ENCODE measurements at places on chromosomes 6 and 20. TPM values are rescaled to one million over a fixed set of nuclear protein-coding genes. Genes with fewer than 3 reads are reported as not detected.

The APOM gene
- total RNA-seq: 2.4 TPM

- DNase-seq: no peak
These were observed 22.5 kb downstream of the SULF2 start for GRCh38 chr20:47762699-47763268.

DNA sequence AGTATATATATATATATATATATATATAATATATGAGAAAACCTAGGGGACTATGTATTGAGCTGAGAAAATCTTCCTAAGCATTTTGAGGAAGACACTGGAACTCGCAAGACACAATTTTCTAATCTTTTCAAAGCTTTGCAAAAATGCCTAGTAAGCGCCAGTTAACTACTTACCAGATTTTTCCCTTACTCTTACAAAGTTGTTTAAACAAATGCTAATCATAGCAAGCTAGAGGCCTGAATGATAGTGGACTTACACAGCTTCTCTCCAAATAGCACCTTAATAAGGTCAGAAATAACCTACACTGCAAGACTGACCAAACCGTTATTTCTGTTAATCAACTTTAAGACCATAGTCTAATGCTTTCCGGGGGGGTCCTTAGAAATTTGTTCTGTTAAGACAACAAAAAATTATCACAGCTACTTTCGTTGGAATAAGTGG, 56.1 kb upstream of the HFE start:
- no peak for DNase-seq

GRCh38 chr20:12961725-12962124, 47.0 kb upstream of the SPTLC3 start:
- no peak for DNase-seq

The F13A1 gene
- total RNA-seq: 0.75 TPM

GRCh38 chr20:32626859-32627636, 41.9 kb upstream of the NOL4L start:
- peak; percentile 27 for DNase-seq

GRCh38 chr20:57292611-57293010, 26.2 kb upstream of the BMP7 start:
- DNase-seq: no peak

The HSF2 gene
- 9.3 TPM for total RNA-seq

The SSTR4 gene
- total RNA-seq: not detected

GRCh38 chr6:161033667-161034066, 42.1 kb downstream of the MAP3K4 start:
- DNase-seq: no peak

- no peak for DNase-seq
These were observed 24.9 kb downstream of the PPP1R16B start for GRCh38 chr20:38830356-38830755.

GRCh38 chr6:15628499-15629131, 34.2 kb downstream of the DTNBP1 start:
- no peak for DNase-seq
